ENCODE measurements at places on chromosomes 5 and 9.

GRCh38 chr9:138073408-138073807 is 195.8 kb downstream of the CACNA1B start:
- DNase-seq, result no peak

- no peak for DNase-seq
These were observed 26.7 kb upstream of the ZNF300 start for GRCh38 chr5:150931368-150931965.

- no peak for DNase-seq
These were observed 425.6 kb upstream of the PTPRD start for GRCh38 chr9:11038366-11038765.

GRCh38 chr5:42321785-42322184 is 101.5 kb upstream of the GHR start:
- DNase-seq, result no peak

DNA sequence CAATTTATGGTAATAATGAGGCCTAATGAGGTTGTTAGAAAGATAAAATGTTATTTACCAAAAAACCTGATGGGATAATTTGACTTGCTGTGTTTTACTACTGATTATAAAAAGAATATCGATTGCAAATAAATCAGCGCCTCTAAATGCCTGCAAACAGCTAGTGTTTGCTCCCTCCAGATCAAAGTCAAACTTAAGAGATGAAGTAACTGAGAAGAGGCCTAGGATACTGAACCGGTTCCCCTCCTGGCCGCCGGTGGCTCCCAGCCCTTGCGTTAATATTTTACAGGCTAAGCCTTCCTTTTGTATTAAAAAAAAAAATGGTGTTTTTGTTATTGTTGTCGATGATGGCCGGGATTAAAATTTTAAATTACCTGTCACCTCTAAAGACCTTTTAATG is 2.6 kb downstream of the IRX1 start:
- DNase-seq, result no peak

Measured in fibroblast of pulmonary artery (primary cell).